ENCODE measurements at places on chromosomes 13 and 19.

DNA sequence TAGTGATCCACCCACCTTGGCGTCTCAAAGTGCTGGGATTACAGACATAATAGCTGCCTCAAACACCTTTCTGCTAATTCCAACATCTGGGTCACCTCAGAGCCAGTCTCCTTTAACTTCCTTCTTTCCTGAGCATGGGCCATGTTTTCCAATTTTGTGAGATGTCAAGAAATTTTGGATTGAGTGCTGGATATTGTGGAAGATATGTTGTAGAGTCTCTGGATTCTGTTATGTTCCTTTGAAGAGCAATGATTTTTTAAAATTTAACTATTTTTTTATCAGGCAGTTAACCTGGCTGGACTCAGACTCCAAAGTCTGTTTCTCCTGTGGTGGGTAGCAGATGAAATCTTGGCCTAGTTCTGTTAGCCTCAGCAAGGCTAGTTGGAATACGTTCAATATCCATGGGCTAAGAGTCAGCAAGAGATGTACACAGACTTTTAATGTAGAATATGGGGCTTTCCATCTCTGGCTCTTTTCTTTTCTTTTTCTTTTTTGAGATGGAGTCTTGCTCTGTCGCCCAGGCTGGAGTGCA is 22.0 kb downstream of the CERS4 start:
- DNase-seq = no peak

- no peak for DNase-seq
Measured at GRCh38 chr13:98293570-98294142, 116.6 kb upstream of the RNF113B start.

DNA sequence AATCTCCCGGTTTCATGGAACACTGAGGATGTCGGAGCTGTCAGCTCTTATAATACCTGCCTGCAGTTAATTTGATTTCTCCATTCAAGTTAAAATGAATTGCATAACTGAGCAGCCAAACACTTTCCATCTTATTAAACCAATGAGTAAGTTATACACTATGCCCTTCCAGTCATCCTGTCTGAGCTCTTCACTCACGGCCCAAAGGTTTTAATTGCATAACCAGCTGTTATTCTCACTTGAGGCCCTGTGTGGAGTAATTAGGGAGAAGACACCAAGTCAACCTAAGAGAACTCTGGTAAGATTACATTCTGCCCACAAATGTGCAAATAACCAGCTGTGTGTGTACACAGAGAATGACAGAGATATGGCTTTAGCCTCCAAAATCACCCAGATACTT is 303.5 kb downstream of the TBC1D4 start:
- DNase-seq = no peak

- DNase-seq = no peak
Measured at GRCh38 chr19:30254789-30255188, 117.4 kb upstream of the ZNF536 start.

- DNase-seq = no peak
Measured at GRCh38 chr19:35223084-35223790, 5.3 kb downstream of the FAM187B start.

GRCh38 chr19:31504221-31504620 is 155.0 kb upstream of the TSHZ3 start:
- peak; percentile 24 for DNase-seq

GRCh38 chr13:46736541-46737310 is 60.2 kb downstream of the ESD start:
- no peak for DNase-seq

DNA sequence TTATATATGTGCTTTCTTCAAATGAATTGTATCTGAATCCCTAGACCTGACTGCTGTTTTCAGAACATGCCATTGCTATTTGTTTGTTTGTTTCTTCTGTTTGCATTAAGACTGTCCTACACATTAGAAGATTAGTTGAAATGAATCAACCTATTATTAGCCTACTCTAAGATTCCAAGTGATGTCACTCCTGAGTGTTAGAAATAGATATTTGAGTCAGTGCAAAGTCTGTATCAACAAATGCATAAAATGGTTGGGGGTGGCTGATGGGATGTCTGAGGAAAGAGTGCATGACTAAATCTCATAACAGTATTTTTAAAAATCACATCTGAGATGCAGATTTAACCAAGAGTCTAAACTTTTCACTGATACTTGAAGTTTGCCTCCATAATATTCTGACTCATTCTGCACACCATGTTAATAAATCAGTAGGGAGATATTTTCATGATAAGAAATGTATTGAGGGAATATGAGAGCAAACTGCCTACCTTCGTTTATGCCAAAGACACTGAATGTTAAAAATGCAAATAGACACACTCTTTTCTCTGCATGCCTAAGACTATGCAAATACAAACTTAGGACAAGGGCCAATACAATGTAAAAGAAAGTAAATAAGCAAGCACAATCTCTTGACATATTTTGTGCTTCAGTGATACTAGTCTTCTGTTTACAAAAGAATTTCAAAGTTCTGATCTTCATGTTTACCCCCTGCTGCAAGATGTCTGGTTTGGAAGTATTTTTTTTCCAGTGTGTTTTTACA is 253.3 kb downstream of the LIG4 start:
- DNase-seq = no peak

DNA sequence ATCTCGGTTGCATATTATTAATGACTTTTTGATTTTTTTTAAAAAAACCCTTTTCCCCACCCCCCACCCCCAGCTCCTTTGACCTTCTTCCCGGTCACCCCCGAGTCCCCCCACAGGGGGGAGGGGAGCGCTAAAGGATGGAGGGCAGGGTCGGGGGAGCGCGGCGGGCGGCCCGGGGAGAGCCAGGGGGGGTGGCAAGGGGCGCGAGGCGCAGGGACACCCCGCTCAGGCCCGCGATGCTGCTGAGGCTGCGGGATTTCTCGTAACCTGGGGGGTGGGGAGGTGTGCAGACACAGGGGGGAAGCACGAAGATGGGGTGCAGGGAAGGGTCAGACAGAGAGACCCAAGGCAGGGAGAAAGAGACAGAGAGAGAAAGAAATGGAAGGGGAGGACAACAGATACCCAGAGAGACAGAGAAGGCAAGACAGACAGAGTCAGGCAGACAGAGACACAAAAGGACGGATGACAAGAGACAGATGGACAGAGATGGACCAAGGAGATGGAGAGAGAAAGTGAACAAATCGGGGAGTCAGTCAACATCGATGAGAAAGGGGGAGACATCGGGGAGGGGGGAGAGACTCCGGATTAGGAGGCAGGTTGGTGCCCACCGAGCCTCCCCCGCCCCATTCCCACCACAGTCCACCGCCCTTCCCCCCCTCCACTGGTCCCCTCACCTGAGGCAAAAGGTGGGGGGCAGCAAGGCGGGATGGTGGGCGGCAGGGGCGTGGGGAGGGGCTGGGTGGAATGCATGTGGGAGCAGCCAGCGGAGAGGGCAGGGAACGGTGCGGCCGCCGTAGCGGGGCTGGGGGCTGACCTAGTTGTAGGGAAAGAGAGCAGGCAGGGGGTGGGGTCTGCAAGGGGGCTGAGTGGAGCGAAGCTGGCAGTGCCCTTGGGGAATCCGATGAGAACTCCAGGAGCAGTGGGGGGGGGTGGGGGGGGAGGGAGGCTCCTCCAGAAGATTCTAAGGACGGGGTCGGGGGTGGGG is 14.2 kb downstream of the KCNC3 start:
- DNase-seq = no peak

DNA sequence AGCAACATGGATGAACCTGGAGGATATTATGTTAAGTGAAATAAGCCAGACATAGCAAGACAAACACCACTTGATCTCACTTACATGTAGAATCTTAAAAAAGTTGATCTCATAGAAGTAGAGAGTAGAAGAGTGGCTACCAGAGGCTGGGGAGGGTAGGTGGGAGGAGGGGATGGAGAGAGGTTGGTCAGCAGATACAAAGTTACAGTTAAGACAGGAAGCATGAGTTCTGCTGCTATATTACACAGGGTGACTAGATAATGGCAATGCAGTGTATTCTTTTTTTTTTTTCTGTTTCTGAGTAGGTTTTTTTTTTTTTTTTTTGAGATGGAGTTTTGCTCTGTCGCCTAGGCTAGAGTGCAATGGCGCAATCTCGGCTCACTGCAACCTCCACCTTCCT is 15.2 kb upstream of the THSD1 start:
- DNase-seq = no peak

DNA sequence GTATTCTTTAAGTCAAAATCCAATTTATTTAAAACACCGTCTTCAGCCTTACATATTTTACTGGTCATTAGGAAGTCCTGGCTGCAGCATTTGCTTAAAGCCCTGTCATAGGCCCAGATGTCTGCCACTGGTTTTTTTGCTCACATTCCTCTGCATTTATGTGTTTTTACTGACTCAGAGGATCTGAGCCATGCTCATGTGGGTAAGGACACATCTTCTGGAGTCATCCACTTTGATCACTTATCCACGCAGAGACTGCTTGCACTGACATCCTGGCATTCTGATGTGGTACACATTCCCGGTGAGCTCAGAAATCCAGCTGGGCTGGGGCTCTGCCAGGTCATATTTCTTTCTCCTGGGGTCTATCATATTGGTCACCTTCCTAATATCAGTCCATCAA is 531.7 kb upstream of the ARGLU1 start:
- no peak for DNase-seq

Measured in liver (tissue), 10 donors.